Stimulated activated CD8-positive, alpha-beta memory T cell treated with anti-CD3 and anti-CD28 coated beads, Interleukin-15, amount 100 ng/mL, for 4 hours (primary cell): ENCODE measurements at places on chromosomes 13 and 19.
A peak's percentile ranks its signal among the peaks of the same experiment; 100 is the strongest.

DNA sequence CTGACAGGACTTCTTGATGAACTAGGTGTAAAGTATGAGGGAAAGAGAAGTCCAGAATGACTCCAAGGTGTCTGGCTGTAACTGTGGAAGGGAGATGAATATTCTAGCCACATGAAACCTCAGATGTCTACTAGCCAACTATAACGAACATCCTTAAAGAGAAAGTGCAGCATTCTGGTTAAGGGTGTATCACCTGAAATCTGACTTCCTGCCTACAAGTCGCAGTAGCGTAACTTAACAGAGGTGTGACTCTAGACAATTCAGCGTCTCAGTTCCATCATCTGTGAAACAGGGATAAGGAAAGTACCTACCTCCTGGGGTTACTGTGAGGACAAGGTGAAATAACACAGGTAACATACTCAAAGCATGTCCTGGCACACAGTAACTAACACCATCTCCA, 145.7 kb upstream of the FBXL3 start:
- no peak for DNase-seq

DNA sequence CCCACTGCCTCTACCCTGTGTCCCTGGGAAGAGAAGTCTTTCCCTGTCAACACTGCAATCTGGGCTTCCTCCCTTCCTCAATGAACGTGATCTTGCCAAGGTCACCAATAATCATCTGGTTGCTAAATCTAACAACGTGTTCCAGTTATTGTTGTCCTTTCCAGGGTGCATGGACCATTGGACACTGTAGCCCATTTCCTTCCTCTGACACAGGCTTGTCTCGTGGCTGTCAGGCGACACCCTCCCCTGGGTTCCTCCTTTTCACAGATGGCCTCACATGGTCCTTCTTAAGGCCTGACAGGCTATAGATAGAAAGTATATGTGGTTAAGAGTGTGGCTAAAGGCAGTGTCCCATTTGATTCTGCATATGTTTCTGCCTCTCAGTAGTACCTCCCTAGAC, 67.7 kb upstream of the STARD13 start:
- no peak for DNase-seq

DNA sequence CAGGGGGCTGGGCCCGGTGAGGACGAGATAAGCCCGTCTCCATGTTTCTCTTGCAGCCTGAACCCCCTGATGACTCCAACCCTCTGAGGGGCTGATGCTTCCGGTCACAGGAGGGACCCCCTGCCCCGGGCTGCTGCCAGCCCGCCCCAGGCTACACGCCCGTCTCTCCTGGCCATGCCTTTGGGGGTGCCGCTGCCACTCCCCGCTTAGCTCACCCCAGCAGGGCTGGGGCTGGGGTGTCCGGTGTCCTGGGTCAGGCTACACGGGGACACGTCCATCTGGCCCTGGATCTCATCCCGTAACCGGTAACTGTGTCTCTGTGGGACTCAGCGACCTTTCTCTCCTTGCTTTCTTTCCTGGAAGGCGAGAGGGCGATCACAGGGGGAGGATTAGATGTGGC, 40.8 kb downstream of the GADD45B start:
- DNase-seq: no peak

GRCh38 chr13:99347335-99347878, 40.2 kb upstream of the GPR183 start:
- DNase-seq: no peak

- no peak for DNase-seq
Observed at GRCh38 chr19:48297975-48298374, 27.4 kb upstream of the EMP3 start.

DNA sequence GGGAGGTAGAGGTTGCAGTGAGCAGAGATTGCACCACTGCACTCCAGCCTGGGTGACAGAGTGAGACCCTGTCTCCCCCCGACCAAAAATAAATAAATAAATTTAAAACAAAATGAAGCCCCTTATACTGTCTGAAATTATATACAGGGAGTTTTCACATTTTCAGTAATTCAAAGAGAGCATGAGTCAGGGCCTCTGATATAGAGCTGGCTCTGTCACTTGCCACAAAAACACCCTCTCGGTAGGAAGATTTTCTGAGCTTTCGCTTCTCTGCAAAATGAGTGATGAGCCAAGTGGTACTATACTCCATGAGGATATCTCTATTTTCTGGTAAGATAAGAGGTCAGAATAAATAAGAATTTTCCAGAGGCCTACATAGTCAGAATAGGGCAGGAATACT, 462.9 kb downstream of the COG6 start:
- DNase-seq: no peak

DNA sequence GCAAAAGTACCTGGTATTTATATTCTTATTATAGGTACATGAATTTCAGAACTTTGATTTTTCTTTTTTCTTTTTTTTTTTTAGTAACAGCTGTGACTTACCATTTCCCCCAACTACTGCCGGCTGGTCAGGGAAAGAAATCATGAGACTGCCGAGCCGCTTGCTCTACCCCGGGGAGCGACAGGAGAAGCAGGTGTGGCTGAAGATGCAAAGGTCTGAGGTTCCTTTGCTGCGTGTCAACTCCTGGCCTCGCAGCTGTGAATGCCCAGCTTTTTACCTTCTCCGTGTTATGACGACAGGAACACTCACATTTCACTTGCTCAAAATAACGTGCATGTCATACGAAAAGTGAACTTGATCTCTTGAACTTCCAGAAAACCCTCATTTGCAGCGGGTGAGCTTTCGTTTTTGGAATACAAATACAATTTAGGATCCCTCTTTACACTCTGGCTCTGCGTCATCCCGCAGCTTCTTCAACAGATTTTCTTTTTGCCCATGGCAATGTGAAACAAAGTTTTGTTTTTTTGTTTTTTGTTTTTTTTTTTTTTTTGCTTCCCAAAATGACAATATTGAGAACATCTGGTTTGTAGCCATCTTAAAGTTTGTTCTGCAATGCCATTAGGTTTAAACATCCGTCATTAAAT, 117.9 kb downstream of the EFNB2 start:
- DNase-seq: no peak

- no peak for DNase-seq
Observed at GRCh38 chr13:75927183-75927669, 291.1 kb downstream of the LMO7 start.

GRCh38 chr13:91349992-91350911, 2.8 kb downstream of the MIR17HG start:
- no peak for DNase-seq

DNA sequence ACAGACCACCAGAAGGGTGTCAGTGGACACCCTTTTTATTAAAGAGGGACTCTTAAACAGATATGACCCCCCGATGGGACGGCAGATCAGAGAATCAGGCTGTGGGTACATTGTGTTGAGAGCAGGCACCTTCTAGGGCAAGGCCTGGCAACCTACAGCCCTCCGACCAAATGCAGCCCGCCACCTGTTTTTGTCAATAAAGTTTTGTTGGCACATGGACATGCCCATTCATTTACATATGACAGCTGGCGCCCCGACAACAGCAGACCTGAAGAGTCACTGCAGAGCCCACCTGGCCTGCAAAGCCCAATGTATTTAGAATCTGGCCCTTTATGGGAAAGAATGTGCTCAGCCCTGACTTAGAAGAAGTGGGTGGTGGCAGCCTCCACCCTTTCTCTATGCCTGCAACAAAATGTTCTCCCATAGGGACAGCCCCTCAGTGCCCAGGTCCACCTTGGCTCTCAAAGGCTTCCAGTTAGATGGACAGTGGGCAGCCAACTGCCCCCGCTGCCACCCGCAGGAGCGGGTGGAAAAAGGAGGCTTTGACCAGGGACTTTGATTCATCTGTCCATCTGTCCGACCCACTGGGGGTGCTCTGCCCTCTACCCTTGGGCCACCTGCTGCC, 184.9 kb downstream of the PTPRS start:
- no peak for DNase-seq

GRCh38 chr13:71609271-71609670, 257.7 kb downstream of the DACH1 start:
- DNase-seq: no peak

DNA sequence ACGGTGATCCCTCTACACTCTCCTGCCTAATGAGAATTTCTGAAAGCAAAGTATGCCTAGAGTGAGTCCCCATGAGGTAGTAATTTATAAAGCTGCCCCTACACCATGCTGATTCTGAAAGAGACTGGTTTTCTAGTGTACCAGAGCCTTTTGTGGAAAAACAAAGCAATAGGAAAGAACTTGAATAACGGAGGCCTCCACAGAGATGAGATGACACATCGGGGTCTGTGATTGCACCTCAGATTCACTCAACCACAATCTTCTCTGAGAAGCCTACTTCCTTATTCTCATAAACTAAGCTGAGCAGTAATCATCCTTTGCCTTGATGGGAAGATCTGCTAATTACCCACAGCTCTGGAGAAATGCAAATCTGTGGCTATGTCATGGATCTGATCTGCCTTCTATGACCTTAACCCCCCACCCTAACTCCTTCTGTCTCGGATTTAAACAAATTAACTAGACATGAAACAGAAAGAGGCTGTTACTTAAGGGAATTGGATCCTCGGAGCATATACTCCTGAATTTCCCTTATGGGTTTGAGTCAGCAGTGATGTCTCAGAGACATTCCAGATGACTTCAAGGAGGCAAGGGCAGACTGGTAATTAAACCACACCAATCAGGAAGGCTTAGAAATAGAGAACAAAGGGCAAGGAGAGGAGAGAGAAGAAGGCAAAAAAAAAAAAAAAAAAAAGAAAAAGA, 128.0 kb downstream of the DCT start:
- DNase-seq: no peak

DNA sequence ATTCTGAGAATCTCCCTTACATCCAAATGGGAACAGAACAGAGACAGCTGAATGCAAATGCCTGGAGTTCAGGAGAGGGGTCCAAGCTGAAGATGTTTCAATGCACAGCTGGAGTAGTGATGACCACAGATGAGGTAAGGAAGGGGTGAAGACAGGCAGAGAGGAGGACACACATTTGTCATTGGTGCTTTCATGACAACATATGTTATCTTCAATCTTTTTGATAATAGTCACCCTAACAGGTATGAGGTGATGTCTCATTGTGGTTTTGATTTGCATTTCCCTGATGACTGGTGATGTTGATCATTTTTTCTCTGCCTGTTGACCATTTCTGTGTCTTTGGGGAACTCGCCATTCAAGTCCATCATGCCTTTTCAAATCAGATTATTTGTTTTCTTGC, 19.2 kb downstream of the SIGLEC7 start:
- DNase-seq: no peak

DNA sequence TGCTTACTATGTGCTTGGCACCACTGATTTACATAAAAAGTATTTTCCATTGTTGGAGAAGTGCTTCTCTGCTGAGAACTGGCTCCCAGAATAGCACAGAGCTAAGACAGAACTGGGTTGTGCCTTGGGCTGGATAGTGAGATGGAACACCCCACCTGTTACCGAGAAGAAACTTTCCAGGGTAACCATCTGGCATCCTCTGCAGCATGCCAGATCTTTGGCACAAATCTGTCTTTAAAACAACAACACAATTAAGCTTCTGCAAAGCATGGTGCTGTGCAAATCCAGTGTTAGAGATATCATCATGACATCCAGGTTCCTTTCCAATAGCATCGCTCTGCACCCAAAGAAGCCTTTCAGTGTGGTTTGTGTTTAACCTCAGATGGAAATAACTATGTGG, 202.5 kb upstream of the RFC3 start:
- no peak for DNase-seq

GRCh38 chr13:46667687-46668281, 114.8 kb downstream of the LRCH1 start:
- DNase-seq: no peak

GRCh38 chr13:43119206-43119605, 95.8 kb downstream of the DNAJC15 start:
- DNase-seq: no peak

- DNase-seq: peak; percentile 54
Observed at GRCh38 chr19:3606690-3607289, at the start of gene TBXA2R. Gene TBXA2R (minus strand): TSS chr19:3606875. CDS start chr19:3600634, 6,241 bp downstream.

DNA sequence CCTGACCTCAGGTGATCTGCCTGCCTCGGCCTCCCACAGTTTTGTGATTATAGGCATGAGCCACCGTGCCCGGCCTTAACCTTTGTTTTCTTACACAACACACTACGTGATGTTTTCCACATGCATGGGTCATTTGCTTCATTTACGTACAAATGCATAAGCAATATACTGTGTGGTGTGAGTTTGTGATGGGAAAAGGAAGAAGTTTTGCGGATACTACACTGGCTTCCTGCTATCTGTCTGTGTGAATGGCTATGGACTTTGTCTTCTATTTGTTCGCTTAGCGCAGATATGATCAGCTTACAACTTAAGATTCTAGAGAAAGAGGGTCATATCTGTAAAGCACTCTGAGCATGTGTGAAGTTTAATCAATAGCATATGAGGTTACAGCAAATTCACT, 5.5 kb upstream of the ALOX5AP start:
- no peak for DNase-seq

DNA sequence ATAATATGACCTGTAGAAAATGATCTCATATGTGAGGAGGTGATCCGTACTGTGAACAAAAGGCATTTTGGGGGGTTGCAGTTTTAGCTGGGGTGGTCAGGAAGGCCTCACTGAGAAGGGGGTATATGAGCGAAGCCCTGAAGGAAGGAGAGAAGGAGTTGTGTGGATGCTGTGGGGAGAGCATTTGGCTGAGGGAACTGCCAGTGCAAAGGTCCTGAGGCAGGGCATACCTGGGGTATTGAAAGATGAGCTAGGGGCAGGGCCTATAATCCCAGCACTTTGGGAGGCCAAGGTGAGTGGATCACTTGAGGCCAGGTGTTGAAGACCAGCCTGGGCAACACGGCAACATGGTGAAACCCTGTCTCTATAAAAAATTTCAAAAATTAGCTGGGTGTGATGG, 2.5 kb downstream of the SELENOV start:
- no peak for DNase-seq

GRCh38 chr13:26062853-26063444, 11.1 kb upstream of the SHISA2 start:
- DNase-seq: no peak

GRCh38 chr13:24271231-24271600, 38.2 kb upstream of the C1QTNF9 start:
- no peak for DNase-seq

- no peak for DNase-seq
Observed at GRCh38 chr19:45772130-45772840, 3.2 kb upstream of the SIX5 start.

GRCh38 chr19:38024992-38025908, 118.2 kb downstream of the SIPA1L3 start:
- no peak for DNase-seq

GRCh38 chr19:10764340-10764894, 46.5 kb downstream of the DNM2 start:
- DNase-seq: no peak

- no peak for DNase-seq
Observed at GRCh38 chr13:46621133-46621532, 68.2 kb downstream of the LRCH1 start.

DNA sequence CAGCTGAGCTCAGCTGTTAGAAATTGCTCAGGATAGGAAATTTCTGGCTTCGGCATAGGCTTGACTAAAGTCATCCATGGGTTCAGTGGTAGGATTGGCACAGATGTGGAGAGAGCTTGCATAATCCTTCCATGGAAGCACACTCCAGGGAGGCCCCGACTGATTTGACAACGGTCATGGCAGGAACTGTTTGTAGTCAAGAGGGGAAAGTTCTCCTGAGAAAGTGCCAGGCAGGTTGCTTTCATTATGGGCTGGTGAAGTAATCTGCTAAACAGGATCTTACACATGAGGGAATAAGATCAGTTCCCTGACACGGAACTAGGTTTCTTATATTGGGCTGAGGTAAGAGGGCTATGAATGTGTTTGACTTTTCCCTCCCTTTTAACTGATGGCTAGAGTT, 120.1 kb downstream of the RGCC start:
- DNase-seq: no peak

- no peak for DNase-seq
Observed at GRCh38 chr13:62176051-62176450, 760.4 kb upstream of the PCDH20 start.

- no peak for DNase-seq
Observed at GRCh38 chr13:58843567-58843966, 1212.0 kb downstream of the PCDH17 start.
